ENCODE measurements at places on chromosomes 6 and 20. TPM values are rescaled to one million over a fixed set of nuclear protein-coding genes. Genes with fewer than 3 reads are reported as not detected.

Gene MAS1
- not detected for total RNA-seq

Gene TP53TG5
- total RNA-seq, result not detected

Gene SMLR1
- total RNA-seq, result 0.16 TPM

Gene VSTM2L
- 4.1 TPM for total RNA-seq

Gene C6orf141
- total RNA-seq, result 2.2 TPM

Gene CAGE1
- not detected for total RNA-seq

Gene TTBK1
- total RNA-seq, result 0.31 TPM

Gene CRIP3
- total RNA-seq, result 5.6 TPM

All from kidney (tissue), 22 donors.